Kidney glomerular epithelial cell (primary cell): ENCODE measurements at places on chromosomes 11 and 22.

- DNase-seq, result no peak
Observed at GRCh38 chr11:36400766-36401455, 104.8 kb downstream of the PRR5L start.

DNA sequence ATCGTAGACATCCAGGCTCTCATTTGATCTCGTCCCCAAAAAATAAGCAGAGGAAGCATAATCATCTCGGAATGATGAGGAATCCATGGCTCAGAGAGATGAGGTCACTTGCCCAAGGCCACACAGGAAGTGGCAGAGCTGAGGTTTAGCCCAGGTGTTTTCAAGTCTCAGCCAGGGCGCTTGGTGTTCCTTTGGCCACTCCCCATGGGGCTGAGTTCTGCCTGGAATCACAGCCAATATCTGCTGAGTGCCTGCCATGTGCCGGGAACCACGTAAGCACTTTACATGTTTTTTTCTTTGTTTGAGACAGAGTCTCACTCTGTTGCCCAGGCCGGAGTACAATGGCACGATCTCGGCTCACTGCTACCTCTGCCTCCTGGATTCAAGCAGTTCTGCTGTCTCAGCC lies 29.5 kb upstream of the MYH9 start:
- no peak for DNase-seq

GRCh38 chr22:33798401-33798800 lies 121.9 kb downstream of the LARGE1 start:
- no peak for DNase-seq

- DNase-seq, result no peak
Observed at GRCh38 chr11:111093061-111093460, 152.5 kb upstream of the POU2AF2 start.

GRCh38 chr11:133834682-133835592 lies 10.4 kb downstream of the SPATA19 start:
- DNase-seq, result peak; percentile 58

- no peak for DNase-seq
Observed at GRCh38 chr11:133821776-133822175, 23.5 kb downstream of the SPATA19 start.

DNA sequence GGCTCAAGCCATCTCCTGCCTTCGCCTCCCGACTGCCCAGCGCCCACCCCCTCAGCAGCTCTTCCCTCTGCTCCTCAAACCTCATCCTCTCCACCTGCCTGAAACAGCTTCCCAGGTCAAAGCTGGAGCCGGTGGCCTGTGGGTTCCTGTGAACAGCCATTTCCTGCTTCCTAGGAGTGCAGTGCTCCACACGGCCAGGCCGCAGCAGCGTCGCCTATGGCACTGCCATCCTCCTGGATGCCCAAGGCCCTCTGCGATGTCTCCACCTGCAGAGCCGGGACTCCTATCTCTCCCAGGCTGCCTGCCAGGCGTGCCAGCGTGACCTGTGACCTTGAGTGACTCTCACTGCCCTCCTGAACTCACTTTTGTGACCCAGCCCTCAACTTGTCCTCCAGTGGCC lies 24.6 kb downstream of the PPM1F start:
- no peak for DNase-seq

GRCh38 chr22:17742527-17742902 lies 31.8 kb downstream of the BID start:
- DNase-seq, result peak; percentile 37

DNA sequence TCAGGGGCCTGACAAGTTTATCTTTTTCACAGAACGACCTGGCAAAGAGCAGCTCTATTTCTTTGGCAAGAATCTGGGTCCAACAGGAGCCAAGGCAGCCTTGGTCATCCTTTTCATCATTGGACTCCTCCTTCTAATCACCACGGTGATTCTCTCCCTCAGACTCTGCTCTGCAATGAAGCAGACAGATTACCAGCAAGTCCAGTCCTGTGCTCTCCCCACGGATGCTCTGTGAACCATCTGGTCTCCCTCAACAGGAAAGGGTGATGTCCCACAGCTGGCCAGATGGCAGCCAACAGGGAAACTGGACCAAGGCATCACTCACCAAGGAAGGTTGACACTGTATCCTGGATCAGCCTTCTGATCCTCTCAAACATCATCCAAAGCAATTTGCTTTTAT lies 17.0 kb upstream of the PANX1 start:
- no peak for DNase-seq

DNA sequence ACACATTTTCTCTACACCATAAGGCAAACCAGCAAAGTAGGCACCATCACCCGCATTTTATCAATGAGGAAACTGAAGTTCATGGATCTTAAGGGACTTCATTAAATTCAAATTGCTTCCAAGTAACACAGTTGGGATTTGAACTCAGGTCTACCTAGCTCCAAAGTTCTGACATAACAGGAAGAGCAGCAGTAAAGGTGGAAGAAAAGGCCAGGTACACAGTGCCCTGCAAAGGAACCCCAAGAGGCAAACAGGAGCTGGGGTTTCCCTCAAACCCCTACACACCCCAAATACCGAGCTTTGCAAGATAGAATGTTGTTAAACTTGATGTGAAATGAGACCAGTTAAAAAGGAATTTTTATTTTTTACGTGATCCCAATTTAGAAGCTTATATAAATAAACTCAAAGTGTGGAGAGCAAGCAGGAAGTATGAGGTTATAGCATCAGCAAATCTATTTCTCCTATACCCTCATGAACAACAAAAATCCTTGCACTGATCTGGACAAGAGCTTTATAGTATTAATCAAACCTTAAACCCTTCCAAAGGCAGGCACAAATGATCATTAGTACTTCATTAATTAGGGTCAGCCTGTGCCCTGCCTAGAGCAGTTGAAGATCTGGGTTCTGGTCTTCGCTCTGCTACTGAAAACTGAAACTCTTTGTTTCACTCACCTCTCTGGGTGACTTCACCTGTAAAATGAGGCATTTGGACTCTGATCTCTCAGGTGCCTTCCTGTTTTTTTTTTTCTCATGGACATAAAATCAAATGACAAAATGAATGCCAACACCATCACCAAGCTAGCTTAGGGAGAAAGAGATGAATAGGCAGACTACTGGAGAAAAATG lies 36.5 kb downstream of the SYTL2 start:
- DNase-seq, result no peak

DNA sequence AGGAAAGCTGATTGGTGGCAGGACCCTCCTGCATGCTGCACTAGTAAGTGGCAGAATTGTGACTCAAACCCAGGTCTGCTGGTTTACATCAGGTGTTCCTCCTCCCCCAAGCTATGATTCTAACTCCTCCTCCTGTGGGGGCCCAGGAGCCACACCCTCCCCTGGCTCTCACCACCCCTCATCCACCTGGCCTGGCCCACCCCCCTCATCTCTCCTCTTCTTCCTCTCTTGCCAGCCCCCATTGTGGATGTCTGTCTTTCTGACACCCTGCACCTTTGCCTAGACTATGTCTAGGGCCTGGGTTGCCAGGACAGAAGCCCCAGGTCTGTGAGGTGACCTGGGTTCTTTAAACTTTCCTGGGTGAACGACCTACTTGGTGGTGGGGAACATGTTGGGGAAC lies 59.9 kb downstream of the GRIK4 start:
- no peak for DNase-seq

- DNase-seq, result no peak
Observed at GRCh38 chr11:120197251-120197891, 13.5 kb upstream of the OAF start.

DNA sequence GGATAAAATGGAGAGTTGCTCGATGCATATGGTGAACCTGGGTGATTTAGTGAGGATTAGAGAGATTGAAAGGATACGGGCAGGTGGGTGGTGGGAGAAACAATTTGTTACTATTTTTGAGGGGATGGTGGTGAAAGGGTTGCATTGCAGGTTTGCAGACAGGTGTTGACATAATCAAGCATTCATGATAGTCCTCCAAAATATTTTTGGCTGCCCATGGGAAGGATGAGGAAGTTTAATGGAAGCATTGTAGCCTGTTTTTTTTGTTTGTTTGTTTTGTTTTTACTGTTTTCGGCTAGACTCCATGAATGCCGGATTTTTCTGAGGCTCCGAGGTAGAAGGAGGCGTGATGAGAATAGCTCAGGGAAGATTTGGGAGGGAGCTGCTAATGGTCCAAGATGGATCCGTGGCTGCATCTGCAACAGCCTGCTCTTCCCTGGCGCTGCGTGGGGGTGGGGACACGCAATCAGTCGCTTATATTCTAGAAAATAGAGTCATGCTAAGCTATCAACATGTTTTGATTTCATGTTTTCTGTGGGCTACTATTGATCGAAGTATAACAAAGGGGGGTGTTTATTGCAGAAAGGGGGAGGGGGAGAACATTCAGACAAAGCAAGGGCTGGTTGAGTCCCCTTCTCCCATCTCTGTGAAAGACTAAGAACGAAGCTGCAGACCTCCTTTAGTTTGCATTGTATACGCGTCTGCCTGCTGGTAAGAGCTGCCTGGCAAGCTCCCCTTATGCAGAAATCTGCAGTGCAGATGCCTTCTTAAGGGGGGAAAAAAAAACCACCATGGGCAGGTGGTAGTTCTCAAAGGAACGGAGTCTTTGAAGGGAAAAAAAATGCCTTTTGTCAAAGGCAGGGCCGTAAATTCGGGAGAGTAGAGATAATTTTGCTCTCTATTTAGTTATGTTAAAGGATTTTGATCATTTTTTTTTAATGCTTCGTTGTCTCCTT lies 1.0 kb downstream of the RTN3 start:
- no peak for DNase-seq

GRCh38 chr11:90585491-90585890 lies 362.6 kb upstream of the CHORDC1 start:
- no peak for DNase-seq

GRCh38 chr11:17600316-17601255 lies 53.5 kb downstream of the OTOG start:
- DNase-seq, result no peak

DNA sequence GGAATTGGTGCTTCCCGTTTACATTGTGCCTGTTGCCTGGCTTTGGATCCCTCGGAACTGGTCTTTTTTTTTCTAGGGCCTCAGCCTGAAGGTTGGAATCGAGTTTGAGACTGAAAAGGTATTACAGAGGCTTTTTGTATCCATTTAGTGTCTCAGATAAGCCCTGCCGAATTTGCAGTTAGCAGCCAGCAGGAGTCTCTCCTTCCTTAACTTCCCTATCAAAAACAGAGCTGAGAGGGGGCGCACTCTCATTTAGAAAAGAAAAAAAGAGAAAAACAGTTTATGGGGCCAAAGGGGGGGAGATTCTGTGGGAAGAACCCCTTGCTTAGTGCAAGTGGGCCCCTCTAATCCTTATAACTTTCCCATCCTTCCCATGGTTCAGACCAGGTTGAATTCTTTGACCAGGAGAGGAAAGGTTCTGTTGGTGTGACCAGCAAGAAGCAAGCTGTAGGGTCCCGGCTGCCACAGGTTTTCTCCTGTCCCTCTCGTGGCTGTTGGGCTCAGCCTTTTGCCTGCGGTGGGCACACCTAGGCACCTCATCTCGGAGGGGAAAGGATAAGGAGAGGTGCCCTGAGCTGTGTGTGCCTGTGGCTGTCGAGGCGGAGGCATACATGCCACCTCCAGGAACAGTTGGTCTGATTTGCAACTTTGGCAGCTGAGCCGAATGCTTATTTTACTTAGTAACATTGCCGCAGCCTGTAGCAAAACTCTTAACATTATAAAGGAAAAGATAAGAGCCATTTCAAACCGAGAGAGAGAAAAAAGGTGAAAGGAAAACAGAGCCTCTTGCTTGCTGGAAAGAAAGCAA lies 565.0 kb upstream of the CNTN5 start:
- no peak for DNase-seq

GRCh38 chr22:25749420-25750169 lies 7.6 kb downstream of the MYO18B start:
- DNase-seq, result no peak

DNA sequence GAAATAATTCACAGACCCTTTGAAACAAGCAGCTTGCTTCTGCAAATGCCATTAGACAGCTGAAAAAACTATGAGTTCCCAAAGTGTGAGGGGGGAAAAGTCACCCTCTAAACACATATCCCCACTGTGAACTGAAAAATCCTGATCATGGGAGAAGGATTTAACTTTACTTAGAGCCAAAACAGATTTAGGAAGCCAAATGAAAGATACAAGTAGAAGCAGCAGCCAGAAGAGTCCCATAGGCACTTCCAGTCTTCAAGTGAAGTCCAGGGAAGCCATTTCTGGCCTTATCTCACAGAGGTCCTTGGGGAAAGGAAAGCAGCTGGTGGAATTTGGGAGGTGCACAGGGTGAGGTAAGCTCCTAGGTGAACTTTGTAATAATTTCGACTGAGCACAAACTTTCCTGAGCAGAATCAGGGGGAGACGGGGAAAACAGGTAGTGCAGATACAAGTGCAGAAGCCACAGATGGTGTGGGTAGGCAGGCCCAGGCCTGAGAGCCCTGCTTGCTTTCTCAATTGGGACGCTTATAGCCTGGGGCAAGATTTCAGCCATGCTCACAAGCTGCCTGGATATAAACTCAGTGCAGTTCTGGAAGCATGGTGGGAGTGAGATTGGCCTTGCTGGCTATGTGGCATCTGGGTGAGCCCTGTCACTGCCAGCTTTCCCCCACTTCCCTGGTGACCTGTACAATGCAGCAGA lies 44.8 kb downstream of the GAS2 start:
- no peak for DNase-seq

DNA sequence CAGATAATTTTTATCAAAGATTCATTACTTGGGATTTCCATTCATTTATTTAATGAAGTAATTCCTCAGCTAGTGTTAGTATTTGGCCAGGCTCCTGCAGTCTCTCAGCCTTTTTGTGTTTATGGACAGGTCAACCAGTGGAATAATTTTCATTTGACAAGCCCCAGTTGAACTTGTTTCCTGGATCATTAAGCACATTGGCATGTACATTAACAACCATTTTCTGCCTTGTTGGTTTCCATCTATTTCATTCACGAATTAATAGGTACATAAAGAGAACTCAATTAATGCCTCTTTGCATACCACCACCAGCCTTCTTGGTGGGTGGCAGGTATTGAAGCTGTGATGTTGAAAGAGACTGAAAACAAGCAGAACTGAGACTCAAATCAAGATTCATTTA lies 745.2 kb downstream of the KCNA4 start:
- DNase-seq, result peak; percentile 48

GRCh38 chr11:67381244-67381972 lies 8.0 kb upstream of the CLCF1 start:
- no peak for DNase-seq

DNA sequence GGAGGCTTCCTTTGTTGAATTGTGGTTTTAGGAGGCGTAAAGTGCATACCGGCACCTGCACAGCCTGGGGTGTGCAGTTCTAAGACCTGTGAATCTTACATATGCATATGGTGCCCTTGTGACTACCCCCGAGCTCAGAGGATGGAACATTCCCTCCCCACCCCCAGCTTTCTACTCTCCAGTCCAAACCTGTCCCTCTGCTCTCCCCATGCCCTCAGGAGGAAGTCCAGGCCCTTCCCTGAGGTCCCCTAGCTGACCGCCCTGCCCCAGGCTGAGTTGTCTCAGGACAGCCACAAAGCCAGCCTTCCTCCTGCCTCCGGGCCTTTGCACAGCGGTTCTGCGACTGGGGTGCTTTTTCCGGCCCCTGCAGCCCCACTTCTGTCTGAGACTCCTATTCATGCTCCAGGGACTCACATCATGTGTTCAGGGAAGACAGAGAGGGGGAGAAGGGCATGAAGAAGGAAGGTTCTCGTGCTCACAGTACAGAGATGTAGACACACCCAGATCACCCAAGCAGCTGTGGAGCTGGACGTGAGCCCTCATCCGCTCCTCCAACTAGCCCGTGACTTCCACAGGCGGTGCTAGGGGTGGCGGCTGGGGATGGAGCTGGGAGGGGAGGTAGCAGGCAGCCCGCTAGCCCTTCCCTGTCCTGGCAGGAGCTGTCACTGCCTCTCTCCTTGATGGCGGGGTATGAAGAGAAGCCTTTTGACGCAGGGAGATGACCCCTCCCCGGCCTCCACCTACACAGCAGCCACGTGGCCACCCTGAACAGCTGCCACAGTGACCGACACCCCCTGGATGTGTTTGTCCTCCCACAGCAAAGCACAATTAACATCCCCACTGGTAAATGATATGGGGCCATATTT lies 50.8 kb downstream of the FLRT1 start:
- no peak for DNase-seq
